ENCODE measurements at places on chromosomes 11 and 22.

DNA sequence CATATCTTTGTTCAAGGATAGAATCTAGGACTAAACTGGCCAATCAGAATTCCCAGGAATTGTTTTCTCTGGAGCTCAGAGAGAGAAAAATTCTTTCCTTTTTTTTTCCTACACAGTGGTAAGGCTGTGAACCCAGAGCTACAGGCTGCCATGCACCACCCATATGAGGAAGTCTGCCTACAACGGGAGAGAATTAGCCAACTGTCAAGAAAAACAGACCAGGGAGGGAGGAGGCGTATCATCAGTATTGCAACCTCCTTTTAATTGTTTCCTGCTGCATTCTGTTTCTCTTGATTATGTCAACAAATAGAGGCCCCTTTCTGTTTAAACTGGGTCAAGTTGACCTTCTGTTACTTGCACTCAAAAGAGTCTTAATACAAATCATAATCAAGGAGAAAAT lies 176.5 kb upstream of the UBASH3B start:
- no peak for DNase-seq

GRCh38 chr11:45045683-45046471 lies 95.2 kb upstream of the TP53I11 start:
- DNase-seq: no peak

DNA sequence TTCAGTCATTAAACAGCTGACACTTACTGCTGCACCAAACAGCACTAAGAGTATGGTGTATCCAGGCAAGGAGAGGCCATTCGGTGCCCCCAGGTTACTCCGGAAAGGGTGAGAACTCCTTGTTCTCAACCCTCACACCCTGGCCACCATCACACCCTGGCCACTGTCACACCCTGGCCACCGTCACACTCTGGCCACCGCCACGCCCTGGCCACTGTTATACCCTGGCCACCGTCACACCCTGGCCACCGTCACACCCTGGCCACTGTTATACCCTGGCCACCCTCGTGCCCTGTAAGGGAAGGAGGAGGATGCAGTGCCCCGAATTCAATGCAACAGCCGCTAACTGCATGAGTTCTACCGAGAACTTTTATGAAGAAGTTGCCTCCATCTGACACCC lies 644.4 kb downstream of the TBC1D22A start:
- DNase-seq: no peak

GRCh38 chr22:23675502-23676415 lies 15.1 kb upstream of the RGL4 start:
- DNase-seq: no peak

DNA sequence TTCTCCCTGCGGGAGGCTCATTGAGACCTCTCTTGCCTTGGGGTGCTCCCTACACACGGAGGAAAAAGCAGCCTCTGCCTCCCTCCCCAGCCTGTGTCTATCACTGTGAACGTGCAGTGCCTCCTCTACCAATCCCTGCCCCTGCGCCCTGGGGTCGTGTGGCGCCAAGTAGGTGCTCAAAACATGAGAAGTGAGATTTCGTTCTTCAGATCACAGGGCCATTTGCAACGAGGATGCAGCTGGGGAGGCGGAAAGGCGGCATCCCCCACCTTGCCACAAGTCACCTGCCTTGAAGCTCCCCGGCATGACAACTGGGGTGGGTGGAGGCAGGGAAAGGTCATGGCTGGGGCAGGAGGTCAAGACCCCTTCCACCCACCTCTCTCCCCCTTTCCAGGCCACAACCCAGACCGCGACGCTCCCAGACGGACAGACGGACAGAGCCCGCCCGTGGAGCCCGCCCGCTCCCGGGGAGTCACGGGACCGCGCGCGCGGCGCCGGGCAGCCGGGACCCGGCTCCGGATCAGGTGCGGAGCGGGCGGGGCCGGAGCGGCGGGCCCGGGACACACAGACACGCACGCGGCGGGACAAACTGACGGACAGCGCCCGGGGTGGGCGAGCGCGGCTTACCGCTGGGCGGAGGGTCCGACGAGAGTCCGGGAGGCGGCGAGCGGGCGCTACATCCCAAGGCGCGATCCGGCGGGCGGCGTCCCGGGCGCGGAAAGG lies 485 bp downstream of the KCNJ4 start:
- no peak for DNase-seq

All from NCI-H2081 treated with DMSO at 0.1 percent for 48 hours (cell line).